Stimulated activated CD8-positive, alpha-beta memory T cell treated with anti-CD3 and anti-CD28 coated beads, Interleukin-7, amount 100 ng/mL, for 1 hour (primary cell): ENCODE measurements at places on chromosomes 3 and 15.
A peak's percentile ranks its signal among the peaks of the same experiment; 100 is the strongest.

DNA sequence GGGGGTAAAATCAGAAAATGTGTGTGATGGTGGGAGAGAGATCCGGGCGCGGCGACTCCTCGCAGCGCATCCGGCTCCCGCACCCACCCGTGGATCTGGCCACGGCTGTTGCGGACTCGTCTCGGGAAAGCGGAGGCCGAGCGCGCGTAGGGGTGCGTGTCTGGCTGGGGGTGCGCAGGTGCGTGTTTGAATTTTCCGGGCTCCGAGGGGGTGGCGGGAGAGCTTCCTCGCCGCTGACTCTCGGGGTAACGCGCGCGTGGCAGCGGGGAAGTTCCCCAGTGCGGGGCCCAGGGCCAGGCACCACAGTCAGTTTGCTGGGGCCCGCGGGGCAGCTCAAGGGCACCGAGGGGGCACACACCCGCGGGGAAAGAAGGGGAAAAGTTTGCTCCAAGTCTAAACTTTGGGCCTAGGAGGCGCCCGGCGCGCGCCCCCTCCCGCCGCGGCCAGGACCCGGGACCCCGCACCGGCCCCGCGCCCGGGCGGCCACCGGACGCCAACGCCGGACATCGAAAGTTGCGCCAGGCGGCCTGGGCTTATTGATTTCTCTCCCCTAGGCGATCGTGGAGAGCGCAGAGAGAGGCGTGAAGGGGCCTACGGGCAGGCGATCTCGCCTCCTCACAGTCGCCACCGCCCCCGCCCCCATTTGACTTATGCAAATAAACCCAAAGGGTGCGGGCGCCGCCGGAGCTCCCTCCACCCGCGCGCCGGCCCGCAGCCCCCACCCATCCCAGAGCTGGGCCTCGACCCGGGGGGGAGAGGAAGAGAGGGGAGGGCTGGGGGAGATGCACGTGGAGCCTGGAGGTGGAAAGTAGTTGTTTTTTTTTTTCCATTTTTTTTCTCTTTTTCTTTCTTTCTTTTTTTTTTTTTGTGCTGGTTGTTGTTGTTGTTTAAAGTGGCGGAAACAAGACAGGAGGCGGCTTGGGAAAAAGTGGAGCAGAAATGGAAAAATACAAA lies 639 bp downstream of the FOXP1 start:
- no peak for DNase-seq

DNA sequence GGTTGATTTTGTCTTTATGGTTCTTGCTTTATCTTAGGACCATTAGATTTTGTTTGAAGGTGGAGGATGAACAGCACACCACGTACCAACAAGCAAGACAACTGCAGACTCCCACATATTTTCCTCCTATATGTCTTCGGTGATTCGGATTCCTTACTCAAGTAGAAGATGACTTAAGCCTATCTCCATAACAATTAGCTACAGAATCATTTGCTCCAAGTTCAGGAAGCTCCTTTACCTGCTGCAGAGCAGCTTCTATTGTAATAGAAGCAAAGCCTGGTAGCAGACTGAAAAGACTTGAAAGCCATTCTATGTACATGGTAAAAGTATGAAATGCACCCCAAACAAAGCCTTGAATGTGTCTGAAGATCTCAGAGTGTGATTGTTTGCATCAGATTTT lies 229.0 kb downstream of the SOX2 start:
- no peak for DNase-seq

GRCh38 chr3:66441129-66441528 lies 59.7 kb downstream of the LRIG1 start:
- no peak for DNase-seq

DNA sequence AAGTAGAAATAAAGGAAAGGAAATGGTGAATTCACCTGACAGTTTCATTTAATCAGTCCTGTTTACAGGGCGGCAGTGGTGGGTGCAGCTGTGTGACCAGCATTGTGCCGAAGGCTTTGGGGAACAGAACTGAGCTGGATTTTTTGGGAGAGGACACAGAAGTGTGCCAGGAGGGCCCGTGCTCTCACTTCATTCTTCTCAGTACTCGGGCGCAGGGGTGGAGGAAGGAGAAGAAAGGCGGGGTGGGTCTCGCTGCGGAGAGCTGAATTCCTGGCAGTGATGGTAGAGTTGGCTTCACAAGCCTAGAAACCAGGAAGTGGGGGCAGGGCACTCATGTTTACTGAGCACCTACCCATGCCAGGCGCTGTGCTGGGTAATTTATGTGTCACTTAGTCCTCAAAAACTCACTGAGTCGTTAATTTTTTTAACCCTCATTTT lies 64.6 kb downstream of the CRTC3 start:
- DNase-seq: peak; percentile 75

DNA sequence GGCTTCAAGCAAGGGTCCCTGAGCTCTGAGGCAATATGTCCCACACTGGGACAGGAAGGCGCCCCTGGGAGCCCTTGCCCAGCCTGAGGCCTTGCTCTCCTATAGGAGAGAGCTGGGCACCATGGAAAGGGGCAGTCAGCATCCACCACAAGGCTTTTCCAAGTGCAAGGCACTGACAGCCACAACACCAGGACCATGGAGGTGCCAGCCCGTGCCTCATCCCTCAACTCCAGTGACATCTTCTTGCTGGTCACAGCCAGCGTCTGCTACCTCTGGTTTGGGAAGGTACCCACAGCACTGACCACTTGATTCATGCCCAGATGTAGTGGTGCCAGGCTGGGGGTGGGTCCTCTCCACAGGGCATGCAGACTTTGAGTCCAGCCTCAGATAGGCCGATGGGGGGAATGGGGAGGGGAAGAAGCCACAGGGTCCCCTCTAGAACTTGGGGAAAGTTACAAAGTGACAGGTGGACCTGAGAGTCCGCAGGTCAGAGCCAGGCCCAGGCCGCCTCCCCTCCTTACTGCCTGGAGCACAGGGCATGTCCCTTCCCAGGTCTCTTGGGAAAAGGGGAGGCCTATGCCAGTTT lies 11.8 kb downstream of the VILL start:
- DNase-seq: no peak

DNA sequence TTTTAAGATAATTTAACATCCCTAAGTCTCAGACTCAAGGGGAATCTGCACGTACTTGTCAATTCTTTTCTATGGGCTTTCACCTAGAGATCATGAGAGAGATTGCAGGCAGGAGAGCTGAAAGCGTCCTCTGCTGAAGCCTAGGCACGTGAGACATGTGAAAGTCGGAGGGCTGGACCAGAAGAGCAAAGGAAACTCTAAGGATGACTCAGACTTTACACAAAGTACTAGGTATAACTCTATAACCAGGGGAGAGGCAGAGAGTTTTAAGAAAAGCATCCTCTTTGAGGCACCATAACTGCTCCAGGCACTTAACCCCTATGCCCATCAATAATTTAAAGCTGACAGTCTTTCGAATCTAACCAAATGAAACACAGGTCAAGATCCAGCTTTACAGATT lies 436.6 kb downstream of the VGLL3 start:
- DNase-seq: no peak

DNA sequence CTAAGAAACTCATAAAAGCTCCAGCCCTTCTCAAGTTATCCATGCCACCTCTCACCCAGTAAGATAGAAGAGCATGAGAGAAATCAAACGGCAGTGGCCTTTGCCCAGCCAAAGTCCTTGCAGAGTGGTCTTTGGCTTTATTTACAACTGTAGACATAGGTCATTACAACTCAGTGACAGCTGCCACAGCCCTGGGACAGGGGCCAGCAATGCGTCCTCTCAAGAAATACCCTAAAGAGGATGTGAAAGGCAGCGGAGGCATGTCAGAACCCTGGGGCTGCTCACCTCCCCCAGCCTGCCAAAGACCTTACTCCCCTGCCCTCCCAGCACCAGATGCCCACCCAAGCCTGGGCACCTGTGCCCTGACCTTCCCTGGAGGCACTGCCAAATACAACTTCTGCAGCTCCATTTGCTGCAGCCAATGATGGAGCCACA lies 6.3 kb downstream of the ACAA1 start:
- DNase-seq: no peak

DNA sequence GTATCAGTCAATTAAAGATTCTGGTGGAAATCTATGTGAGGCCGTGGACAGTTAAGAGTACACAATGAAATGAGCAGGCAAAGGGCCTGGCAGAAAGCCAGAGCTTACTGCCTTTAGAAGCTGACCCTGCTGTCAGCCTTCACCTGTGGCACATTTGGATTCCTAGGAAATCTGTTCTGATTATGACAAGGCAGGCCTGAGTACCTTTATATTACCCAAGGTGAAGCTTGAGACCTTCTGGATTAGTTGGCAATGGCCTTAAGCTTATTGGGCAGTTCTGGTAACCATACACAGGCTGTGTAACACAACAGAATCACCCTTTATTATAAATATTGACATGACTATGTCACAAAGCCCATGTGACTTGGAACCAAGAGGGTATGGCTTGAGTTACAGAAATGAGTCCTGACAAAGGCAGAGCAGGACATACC lies 43.2 kb downstream of the NBEAL2 start:
- no peak for DNase-seq

DNA sequence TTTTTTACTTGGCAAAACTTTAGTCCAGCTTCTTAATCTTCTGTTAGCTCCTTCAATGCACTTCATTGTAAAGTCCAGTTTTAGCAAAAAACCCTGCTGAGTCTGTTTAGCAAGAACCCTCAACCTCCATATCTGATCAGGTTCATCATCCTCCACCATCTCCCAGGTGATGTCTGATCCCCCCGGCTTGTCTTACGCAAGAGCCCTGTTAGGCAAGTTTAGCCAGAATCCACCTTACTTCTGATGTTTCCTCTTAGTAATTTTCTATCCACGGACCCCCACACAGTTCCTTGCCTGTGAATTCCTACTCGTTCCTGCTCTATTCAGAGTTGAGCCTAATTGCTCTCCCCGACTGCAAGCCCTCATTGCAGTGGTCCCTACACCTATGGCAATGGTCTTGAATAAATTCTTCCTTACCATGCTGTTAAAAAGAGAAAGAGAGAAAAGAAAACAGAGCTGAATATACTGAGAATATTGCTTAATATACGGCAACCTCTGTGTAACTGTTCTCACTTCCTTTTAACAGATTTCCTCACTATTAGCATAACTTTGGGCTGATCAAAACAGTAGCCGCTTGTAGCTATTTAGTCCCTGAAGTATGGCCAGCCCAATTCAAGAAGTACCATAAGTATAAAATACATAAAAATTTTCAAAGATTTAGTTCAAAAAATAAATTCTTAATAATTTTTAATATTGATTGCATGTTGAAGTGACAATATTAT lies 78.7 kb upstream of the MME start:
- DNase-seq: no peak

DNA sequence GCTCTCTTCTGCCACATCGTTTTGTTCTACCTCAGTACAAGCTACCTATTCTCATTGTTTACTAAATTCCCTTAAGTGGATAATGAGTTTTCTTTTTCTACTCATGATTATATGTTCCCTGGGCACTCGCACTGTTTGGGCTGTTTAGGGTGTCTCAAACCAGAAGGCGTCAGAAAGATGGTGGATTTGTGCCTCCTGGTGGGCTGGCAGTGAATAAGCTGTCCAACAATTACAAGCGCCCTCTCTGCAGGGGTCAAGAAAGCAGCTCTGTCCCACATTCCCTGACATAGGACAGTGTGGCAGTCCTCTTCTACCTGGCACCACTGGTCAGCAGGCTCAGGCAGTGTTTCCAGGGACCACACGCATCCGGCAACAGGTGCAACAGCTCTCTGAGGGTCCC lies 173.4 kb upstream of the PPP2R3A start:
- DNase-seq: no peak

DNA sequence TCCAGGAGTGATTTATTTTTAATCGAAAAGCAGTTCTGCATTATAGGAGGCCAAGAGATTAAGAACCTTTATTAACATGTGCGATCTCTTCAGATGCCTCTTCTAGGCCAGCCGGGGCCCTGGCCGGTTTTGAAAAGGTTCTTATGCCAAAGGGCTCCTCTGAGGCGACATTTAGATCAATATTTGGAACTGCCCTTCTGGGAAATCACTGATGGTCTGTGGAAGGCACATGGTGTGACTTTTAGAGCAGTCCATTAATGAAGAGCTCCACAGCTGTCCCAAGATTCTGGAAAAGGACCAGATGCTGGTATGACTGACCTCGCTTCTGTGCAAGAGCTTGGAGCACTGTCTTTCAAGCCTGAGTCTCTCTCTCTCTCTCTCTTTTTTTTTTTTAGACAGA lies 19.7 kb downstream of the MGLL start:
- DNase-seq: no peak

DNA sequence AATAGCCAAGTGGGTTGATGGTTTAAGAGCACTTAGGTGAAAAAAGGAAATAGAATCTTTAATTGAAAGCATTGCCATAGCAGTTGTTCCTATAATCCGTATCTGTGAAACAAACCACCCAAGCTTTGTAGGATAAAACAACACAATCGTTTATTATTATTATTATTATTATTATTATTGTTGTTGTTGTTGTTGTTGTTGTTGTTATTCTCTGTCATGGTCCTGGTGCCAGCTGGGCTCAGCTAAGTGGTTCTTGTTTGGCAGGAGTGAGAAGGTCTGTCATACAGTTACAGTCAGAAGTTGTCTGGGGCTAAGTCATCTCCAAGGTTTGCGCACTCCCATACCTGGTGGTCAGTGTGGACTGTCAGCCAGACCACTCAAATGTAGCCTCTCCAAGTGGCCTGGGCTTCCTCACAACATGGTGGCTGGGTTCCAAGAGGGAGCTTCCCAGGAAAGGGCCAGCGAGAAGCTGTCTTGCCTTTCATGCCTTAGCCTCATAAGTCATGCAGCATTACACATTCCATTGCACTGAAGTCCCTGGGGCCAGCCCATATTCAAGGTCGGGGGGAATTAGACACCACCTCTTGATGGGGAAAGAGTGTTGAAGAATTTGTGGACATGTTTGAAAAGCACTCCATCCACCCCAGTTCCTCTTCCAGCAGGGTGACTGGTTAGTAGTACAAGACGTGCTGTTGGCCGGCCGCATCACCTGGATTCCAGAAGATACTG lies 54.3 kb upstream of the FGD5 start:
- no peak for DNase-seq

DNA sequence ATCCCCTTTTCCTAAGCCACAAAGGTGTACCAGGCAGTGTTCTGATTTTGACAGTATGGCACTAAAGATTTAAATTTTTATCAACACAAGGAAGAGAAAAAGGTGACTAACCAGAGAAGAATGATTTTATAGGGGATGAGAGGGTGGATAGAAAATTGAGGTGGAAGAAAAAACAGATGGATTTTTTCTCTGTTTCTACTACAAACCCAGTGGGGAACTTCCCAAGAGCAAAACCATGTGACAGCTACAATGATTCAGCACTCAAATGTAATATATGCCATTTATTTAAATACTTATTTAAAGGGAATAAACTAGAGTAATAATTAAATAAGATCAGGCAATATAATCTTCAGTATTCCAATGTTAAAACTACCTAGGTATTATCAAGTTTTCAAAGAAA lies 11.1 kb downstream of the DCUN1D1 start:
- no peak for DNase-seq

DNA sequence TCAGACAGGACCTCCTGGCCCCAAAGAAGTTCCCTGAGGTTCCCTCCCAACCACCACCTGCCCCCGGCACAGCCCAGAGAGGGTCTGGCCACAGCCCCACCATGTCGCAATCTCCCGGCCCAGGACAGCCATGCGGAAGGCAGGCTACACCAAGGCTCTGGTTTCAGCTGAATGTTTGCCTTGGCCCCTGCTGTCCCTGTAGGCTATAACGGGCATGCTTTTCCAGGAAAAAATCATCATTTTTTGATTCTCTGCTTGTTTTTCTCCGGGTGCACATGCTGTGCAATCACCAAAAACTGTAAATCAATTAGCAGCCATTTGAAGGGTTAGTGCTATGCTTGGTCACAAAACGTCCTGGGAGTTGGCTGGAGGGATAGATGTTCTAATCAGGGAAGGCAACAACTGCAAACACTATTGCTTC lies 142.7 kb upstream of the IGF1R start:
- DNase-seq: no peak
